A549 treated with AZD2906 at 1 μM for 4 hours (cell line): ENCODE measurements at places on chromosomes 12 and 14. TPM values are rescaled to one million over a fixed set of nuclear protein-coding genes. Genes with fewer than 3 reads are reported as not detected.

RHOJ gene
- total RNA-seq = not detected in 5 replicates

ASPG gene
- total RNA-seq = 0.03 to 0.15 TPM (median 0.08 TPM) in 4 of 5 replicates, not detected in the other

PPP4R4 gene
- total RNA-seq = 0.36 to 0.48 TPM (median 0.44 TPM) in 5 replicates

KRT2 gene
- total RNA-seq = 0.03 TPM in 1 of 5 replicates, not detected in the others

PEX5 gene
- 23.6 to 28.4 TPM (median 27.3 TPM) in 5 replicates for total RNA-seq

ITGA5 gene
- total RNA-seq = 232 to 312 TPM (median 289 TPM) in 5 replicates

TMEM132C gene
- total RNA-seq = not detected in 5 replicates

COCH gene
- total RNA-seq = 21.2 to 28.4 TPM (median 24.2 TPM) in 5 replicates

TUBA1B gene
- 2,296 to 2,496 TPM (median 2,380 TPM) in 5 replicates for total RNA-seq

YAF2 gene
- total RNA-seq = 17.4 to 25.1 TPM (median 21.3 TPM) in 5 replicates

AICDA gene
- 0.11 to 0.26 TPM (median 0.15 TPM) in 5 replicates for total RNA-seq

MLXIP gene
- total RNA-seq = 32.0 to 43.9 TPM (median 40.9 TPM) in 5 replicates
